ENCODE measurements at places on chromosomes 11 and 22. TPM values are rescaled to one million over a fixed set of nuclear protein-coding genes. Genes with fewer than 3 reads are reported as not detected.

The RASGRP2 gene
- total RNA-seq = 30.8 TPM

- DNase-seq = no peak
Measured at GRCh38 chr11:23022854-23023253, 162.6 kb upstream of the CCDC179 start.

DNA sequence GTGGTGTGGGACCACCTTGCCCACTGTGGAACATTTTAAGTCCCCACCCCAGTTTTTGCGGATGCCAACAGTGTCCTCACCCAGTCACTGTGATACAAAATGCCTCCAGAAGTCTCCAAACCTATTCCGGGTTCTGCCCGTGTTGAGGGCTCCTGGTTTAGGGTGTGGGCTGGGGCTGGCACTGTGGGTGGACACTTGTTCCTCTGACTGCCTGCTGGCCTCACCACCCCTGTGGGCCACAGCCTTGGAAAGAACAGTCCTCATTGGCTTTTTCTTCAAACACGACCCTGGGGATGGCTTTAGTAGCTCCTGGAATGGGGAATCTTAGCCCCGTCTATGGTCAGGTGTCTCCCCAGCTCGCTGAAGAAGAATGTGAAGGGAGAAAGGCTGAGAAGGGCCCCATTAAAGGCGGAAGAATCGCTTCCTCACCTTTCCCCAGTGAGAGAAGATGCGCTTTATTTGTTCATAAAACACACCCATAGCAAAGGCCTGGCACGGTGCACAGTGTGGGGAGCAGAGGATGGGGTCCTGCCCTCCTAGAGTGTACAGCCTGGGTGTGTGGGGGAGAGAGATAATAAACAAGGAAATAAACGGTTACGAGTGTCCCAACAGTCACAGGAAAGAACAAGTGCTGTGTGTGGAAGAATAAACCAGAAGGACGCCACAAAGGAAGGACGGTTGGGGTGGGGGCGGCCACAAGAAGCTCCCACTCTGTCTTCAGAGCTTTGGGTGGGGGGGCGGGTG, 91.6 kb upstream of the SLC22A12 start:
- DNase-seq = no peak

- no peak for DNase-seq
Measured at GRCh38 chr11:48184452-48184851, 32.2 kb upstream of the OR4B1 start.

DNA sequence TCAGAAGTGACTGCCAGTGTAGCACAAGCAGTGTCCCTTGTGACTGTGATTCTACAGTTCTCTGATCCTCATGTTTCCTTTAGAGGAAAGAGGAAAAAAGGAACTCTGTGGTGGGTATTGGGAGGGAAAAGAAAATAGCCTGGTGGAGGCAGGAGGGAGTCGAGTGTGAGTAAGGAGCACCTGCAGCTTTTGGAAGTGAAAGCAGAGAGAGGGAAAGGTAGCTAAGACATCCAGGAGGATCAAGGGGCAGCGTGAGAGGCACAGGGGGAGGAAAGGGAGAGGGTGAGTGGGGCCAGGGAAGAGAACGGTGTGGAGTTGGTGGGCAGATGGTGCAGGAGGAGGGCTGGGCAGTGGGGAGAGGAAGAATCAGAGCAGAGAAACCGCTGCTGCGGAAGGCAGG, 12.4 kb downstream of the TMA7B start:
- no peak for DNase-seq

DNA sequence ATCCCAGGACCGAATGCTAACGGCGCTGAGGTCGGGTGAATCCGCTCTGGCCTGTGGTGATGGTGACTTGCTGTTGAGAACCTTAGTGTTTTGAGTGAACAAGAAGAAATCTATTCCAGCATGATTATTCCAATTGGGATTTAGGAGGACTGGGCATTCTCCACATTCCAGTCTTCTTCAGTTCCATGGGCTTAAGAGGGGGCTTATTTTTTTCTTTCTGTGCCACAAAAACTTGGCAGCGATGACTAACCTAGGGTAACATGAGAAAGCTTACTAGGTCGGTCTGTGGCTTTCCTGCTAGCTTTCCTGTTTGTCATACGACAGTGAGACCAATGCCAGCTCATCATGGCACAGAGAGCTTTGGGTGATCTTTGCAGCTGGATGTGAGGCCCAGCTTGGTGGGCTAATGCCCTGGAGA, 62.9 kb upstream of the ATXN10 start:
- no peak for DNase-seq

DNA sequence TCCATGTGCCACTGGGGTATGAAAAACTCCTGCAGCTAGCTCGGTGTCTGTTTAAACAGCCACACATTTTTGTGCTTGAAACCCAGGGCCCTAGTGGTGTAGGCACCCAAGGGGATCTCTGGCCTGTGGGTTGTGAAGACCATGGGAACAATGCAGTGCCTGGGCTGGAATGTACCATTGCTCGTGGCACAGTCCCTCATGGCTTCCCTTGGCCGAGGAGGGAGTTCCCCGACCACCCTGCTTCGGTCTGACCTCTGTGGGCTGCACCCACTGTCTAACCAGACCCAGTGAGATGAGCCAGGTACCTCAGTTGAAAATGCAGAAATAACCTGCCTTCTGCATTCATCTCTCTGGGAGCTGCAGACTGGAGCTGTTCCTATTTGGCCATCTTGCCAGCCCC, 214.0 kb downstream of the TRPC6 start:
- no peak for DNase-seq

- no peak for DNase-seq
Measured at GRCh38 chr11:104134745-104135144, 29.2 kb downstream of the PDGFD start.

The PIH1D2 gene
- 2.0 TPM for total RNA-seq

- no peak for DNase-seq
Measured at GRCh38 chr22:36435516-36436415, 45.7 kb downstream of the TXN2 start.

DNA sequence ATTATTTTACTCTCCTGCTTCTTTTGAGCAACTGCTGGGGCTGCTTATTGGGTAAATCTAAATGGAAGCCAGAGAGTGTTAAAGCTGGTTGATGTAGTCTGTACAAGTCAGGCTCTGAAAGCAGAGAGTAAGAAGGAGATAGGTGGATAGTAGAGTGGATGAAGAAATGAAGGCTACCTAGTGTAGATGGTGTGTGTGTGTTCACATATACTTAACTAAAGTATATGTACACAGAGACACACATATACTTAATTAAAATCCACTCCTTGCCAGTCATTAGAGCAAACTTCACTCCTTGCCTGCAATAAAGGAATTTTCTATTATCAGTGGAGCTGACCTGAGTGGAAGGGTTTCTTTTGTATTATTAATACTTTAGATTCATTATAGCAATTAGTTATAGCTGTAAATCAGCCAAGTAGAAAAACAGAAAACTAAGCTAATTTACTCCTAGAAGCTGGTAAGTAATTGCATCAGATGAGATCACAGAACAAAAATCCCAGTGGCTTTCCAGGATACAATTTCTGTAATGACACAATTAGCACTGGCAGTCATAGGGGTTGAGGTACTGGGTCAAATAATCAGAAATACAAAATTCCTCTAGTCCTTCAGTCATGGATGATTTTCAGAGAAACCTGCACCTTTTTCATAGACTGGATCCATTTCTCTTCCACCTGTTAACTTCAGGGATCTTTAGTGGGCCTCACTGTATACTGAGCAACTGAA, 40.7 kb upstream of the CCDC179 start:
- DNase-seq = no peak

- DNase-seq = no peak
Measured at GRCh38 chr11:59174664-59175033, 2.7 kb downstream of the DTX4 start.

DNA sequence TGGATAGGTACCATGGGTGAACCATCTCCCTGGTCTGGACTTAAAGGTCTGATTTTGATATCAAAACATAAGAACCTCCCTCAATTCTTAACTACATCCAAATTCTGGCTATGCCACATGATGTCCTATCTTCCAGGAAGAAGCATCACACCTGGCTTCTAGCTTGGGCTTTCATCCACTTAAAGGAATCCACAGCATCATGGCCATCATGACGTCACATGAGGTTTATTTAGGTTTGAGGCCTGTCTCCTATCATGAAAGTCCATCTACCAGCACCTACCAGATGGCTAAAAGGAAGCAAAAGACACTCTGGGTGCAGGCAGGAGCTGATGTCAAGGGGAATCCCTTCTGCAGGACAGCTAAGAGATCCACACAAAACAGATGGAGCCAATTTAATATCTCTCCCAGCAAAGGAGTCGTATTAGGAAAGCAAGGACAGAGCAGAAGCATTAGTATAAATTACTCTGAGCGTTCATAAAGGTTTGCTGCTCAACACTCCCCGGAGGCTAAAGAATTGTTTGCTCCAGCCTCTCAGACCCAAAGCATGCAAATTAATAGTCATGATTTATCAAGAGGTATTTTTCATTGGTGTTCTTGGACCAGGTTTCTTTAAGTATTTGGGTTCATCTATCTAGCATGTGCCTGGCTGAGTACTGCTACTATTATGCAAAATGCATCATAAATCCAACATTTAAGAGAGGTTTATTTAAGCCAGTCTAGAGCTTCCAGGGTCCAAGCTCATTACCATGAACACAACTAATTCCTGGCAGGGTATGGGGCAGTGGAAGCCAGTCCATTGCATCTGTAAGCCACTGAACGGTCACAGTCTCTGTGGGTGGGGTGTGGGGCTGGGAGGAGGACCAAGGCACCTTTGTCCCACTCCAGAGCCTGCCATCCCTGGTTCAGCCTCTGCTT, 47.2 kb downstream of the GALNT18 start:
- no peak for DNase-seq

DNA sequence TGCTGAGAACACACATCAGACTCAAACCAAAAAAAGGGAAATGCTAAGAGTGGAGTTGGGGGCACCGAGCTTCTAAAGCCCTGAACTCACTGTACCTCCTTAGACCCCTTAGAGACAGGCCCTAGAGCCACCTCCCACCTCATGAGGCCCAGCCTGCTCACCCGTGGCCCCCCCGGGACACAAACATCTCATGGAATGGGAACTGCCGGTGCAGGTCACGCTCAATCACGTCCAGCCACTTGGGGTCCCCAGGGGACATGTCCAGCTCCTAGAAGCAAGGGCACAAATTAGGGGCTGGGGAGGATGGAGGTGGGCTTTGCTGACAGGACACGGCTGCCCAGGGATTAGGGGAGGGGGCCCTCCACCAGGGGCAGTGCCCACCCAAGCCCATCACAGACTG, 6.3 kb upstream of the CASTOR1 start:
- DNase-seq = no peak

The MS4A3 gene
- total RNA-seq = 0.57 TPM

- no peak for DNase-seq
Measured at GRCh38 chr22:30204015-30204741, 42.4 kb downstream of the LIF start.

The CRYBB1 gene
- total RNA-seq = 0.67 TPM

- no peak for DNase-seq
Measured at GRCh38 chr11:124600621-124601320, 10.5 kb upstream of the PANX3 start.

The KCNQ1 gene
- total RNA-seq = 43.0 TPM

The PHLDA2 gene
- 2.1 TPM for total RNA-seq

The LRRC56 gene
- total RNA-seq = 0.38 TPM

The CLDN5 gene
- total RNA-seq = 9.3 TPM

The ART5 gene
- total RNA-seq = 1.4 TPM

The C22orf42 gene
- not detected for total RNA-seq

The GVQW3 gene
- total RNA-seq = 0.97 TPM

The CEP126 gene
- 1.5 TPM for total RNA-seq

GRCh38 chr11:134230339-134230738, 5.9 kb downstream of the VPS26B start:
- no peak for DNase-seq

DNA sequence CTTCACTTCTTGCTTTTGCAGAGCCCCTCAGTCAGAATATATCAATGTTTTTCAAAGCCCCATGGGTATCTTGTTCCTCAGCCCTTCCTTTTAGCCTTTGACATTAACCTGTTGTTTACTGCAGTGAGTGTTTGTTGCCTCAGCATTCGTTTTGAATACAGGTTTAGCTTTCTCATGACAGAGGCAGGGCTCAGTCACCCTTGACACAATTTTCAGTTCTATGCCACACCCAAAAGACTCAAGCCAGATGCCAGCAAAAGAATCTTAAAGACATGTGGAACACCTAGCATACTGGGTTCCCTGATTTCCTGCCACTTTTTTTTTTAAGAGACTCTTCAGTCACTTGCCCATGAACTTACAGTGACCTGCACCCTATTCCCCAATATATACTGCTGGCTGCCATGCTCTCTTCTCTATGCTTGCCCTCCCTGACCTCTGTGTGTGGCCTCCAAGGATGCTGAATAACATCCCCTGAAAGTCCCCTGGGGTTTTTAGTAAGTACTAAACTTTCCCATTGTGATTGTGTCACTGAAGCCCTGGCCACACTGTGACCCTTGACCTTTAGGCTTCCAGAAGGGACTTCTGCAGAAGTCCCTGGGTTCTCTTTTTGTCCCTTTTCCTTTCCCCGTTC, 1225.5 kb downstream of the TBC1D22A start:
- DNase-seq = no peak

The MYBPC3 gene
- total RNA-seq = 1,860 TPM

GRCh38 chr11:100546714-100547113, 140.4 kb upstream of the ARHGAP42 start:
- no peak for DNase-seq

The OR8A1 gene
- total RNA-seq = not detected
